ENCODE measurements at places on chromosomes 1 and 21.

DNA sequence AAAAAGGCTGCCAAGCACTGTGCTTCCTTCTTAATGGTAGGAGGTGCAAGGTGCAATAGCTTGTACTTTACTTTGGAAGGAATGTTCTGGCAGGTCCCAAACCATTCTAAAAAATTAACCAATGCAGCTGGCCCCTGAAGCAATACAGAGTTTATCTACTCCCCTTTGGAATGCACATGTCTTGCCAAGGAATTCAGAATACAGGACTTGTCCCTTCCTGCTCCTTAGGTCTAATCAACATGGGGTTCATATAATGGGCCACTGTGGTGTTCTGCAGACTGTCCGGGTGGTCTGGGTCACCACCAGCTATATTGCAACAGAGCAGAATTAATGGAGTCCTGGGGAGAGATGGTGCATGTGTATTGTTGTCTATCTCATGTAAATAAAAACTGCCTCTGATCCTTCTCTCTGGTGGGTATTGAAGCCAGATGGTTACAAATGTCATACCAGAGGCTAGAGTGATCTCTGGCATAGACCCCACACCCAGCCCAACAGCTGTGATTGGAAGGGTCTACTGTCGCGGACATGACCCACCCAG, 112.8 kb downstream of the RIPK4 start:
- no peak for DNase-seq

GRCh38 chr1:77639056-77639455, 43.4 kb downstream of the ZZZ3 start:
- DNase-seq, result no peak

- DNase-seq, result no peak
Observed at GRCh38 chr1:206686478-206687249, 2.0 kb downstream of the MAPKAPK2 start.

GRCh38 chr21:46441331-46441730, 17.4 kb upstream of the DIP2A start:
- DNase-seq, result no peak

GRCh38 chr1:14994148-14994547, 159.4 kb upstream of the TMEM51 start:
- DNase-seq, result no peak

GRCh38 chr1:115307661-115308060, 30.4 kb downstream of the NGF start:
- DNase-seq, result no peak

DNA sequence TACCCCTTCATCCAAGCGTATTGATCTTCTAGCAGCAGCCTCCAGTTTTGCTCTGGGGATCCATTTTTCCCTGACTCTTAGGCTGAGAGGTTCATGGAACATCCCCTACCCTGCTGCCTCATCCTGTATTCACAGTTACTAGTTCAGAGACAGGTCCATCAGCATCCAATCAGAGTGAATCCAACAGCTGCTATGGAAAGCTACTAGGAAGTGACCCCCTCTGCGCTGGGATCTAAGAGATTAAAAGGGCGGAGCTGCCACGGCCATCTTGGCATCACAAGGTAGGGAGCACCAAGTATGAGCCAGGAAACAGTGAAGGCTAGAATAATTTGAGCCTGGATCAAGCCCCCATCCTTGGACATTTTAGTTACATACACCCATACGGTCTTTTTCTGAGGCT, 32.5 kb downstream of the KAZN start:
- DNase-seq, result no peak

DNA sequence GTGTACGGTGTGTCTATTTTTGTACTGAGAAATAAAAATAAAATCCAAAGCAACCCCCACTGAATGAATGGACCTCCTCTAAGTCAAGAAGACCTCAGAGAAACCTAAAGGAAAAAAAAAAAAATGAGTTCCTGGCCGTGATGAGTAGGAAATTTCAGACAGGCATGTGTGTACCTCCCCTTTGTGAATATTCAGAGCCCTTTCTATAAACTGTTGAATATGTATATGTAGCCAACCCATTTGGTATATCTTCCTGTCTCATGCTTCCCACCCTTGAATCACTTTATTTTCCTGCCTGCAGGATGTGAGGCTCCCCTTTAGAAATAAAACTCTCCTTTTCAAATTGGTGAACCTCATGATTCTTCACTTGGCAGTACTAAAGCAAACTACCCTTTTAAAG, 887.8 kb upstream of the NCAM2 start:
- no peak for DNase-seq

DNA sequence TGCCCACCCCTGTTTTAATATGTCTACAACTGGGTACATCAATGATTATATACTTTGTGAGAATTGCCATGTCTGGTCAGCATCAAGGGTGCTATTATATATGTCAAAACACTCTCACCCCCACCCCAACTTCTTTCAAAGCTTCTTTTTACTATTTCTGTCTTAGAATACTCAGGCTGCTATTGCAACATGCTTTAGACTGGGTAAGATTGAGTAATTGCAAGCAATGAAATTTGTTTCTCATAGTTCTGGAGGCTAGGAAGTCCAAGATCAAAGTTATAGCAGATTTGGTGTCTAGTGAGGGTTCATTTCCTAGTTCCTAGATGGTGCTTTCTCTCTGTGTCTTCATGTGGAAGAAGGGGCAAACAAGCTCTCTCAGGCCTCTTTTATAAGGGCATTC, 100.5 kb upstream of the KCNK1 start:
- no peak for DNase-seq

- DNase-seq, result no peak
Observed at GRCh38 chr1:76267631-76268030, 193.1 kb downstream of the ST6GALNAC3 start.

DNA sequence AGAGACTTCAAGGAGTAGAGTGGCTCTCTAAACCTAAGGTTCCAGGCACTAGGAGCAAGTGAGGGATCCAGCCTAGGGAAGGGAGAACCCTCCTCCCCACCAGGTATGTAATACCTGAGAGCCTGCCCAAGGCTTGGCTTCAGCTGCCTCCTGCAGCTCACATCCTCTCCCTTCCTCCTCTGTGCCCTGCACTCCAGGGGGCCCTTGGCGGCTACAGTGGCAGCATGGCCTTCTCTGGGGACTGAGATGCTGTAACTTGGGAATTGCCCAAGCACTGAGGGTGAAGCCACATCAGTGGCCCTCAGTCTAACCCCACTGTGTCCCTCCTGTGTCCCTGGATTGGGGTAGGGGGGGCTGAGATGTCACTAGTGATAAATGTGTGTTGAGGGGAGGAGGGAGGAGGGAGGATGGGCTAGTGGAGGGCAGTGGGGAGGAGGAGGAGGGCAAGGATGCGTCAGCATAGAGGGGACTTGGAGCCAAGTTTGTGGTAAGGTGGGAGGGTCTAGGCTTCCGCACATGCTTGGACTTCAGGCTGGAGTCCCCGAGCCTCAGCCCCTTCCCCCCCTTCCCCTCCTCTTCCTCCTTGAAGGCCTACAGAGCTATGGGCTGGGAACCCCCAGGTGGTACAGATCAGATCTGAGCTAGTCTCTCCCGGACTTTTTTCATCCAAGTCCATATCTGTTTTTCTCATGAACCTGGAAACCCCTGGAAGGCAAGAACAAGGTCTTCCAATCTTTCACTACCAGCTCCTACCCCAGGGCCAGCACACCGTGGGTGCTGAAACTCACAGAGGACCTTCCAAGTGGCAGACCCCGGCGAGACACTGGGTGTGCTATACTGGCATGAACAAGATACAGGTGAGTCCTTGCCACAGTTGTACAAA, 17.5 kb downstream of the COL9A2 start:
- DNase-seq, result no peak
